CD4-positive, alpha-beta T cell treated with Interleukin-17A for 4 hours (primary cell): ENCODE measurements at places on chromosomes 6 and 20.
A peak's percentile ranks its signal among the peaks of the same experiment; 100 is the strongest.

- DNase-seq, result no peak
These were observed 505.3 kb upstream of the JAG1 start for GRCh38 chr20:11178946-11179654.

DNA sequence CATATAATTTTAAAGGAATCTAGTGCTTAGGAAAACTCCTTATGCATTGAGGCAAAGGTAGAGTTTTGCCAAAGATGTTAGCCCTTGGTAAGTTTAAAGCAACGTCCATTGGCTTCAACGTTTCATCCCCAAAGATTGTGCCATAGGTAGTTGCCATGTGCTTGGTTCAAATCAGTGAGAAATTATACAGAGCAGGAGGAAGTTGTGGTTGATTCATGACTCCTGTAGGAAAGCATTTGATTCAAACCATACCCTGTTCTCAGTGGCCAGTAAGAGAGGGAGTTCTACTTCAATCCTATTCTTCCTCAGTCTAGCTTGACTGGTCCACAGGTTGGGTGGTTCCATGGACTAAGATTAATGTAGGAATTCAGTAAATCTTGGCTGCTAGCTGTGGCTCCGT is 535.6 kb downstream of the QKI start:
- no peak for DNase-seq

DNA sequence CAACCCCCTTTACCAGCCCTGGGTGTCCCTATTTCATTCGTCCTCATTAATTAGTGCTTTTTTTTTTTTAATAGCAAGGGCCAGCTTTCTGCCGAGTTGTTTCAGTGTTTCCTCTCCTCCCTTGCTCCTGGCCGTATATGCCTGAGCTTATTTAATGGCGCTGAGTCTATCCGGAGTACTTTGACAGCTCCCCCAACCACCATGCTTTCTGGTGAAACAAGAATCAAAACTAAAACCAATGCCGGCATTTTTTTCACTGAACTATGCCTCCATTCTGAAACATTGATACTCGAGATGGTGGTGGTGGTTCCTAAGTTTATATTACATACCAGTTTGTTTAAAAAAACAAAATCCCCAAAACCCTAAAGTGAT is 1.2 kb downstream of the DCBLD1 start:
- DNase-seq, result peak; percentile 8

- no peak for DNase-seq
These were observed 400.3 kb downstream of the CD109 start for GRCh38 chr6:74096329-74096728.

GRCh38 chr20:55528482-55528881 is 476.8 kb downstream of the CBLN4 start:
- DNase-seq, result no peak

GRCh38 chr6:53458105-53458866 is 86.6 kb downstream of the GCLC start:
- DNase-seq, result no peak

- no peak for DNase-seq
These were observed 628 bp upstream of the CHRNA4 start for GRCh38 chr20:63361519-63362435.

DNA sequence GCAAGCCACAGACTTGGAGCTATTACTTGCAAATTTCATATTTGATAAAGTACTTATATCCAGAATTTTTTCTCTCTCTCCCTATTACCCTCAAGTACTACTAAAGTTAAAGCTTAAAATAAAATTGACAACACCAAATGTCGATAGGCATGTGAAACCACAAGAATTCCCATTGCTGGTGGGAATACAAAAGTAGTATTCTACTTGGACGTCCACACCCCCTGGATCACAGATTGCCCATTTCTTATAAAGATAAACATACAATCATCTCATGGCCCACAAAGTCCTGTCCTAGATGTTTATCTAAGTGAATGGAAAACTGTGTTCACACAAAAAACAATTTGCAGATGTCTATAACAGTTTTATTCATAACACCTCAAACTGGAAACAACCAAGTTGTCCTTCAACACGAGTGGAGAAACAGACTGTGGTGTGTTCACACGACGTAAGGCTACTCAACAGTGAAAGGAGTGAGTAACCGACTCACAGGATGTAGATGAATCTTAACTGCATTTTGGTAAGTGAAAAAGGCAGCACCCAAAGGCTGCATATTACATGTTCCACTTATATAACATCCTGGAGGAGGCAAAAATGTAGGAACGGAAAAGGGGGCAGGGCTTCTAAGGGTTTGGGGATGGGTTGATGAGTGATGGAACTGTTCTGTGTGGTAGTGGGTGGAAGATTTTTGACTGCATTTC is 297.4 kb downstream of the THBS2 start:
- DNase-seq, result no peak

- no peak for DNase-seq
These were observed 22.3 kb downstream of the PPP1R14C start for GRCh38 chr6:150165020-150165702.

- DNase-seq, result peak; percentile 88
These were observed 391 bp downstream of the MAPRE1 start for GRCh38 chr20:32819992-32820697.

GRCh38 chr6:88304520-88304919 is 138.4 kb upstream of the CNR1 start:
- no peak for DNase-seq
